Esophagus squamous epithelium (tissue), 5 donors: ENCODE measurements at places on chromosomes 16 and 17.

DNA sequence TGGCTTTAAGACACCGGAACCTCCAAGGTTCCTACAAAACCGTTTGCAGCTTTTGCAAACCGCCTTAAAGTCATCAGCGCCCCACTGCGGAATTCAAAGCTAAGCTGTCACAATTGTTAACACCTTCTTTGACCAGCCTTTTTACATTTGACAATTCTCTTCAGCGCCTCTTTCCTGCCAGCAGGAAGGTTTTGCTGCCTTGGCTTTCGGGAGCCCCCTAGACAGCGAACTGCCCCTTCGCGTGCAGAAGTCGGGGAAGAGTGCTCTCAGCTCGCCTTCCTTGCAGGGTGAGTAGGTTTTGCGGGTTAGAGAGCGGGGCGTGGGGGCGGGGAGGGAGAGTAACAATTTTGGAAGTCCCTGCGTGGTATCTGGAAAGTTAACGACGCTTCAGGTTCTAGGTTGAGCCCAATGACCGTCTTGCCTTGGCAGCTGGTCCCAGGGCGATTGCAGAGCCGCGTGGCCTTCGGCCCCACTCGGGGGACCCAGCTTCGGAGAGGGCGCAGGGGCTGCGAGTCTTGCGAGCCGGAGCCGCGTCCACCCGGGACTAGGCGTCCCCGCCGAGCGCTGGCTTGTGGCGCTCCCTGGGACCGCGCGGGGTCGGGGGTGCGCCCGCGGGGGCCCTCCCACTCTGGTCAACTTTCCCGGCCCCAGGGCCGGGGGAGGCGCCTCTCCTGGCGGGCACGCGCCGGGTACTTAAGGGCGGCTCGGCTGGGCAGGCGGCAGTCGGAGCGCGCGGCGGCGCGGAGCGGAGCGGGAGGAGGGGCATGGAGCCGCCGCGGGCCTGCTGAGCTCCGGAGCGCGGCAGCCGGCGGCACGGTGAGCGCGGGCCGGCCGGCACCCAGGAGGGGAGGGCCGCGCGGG, at the start of gene HAS3:
Gene HAS3 (plus strand): TSS at position 153 of the 861 bp plus-strand sequence. CDS start 3,743 bp downstream, outside the sequence.
- DNase-seq: no peak

- no peak for DNase-seq
Measured at GRCh38 chr17:73514146-73514863, 129.9 kb downstream of the SDK2 start.

DNA sequence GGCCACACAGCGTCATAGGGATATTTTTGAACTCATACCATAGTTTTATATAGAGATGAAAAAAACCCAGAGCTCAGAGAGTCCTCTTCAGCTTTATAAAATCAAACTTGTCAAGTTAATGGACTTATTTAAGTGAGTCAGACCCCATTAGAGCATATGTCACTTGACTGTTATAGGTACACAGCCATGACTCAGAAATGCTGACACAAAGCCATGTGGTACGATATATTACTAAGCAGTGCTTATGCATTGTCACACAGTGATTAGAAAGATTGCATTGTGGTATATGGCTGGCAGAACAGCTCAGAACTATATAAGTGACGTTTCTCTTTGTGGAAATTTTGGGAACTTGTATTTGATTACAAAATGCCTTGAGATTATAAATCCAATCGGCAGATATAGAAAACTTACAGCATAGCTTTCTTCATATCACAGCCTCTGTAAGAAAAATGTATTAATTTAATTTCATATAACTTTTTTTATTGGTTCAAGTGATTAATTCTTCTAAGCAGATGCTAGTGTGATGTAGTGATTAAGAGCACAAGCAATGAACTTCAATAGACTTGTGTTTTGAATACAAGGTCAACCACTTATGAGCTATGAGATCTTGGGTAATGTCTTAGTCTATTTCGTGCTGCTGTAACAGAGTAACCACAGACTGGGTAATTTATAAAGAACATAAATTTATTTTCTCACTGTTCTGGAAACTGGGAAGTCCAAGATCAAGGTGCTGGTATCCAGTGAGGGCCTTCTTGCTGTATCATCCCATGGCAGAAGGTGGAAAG, 25.8 kb upstream of the GINS3 start:
- no peak for DNase-seq

DNA sequence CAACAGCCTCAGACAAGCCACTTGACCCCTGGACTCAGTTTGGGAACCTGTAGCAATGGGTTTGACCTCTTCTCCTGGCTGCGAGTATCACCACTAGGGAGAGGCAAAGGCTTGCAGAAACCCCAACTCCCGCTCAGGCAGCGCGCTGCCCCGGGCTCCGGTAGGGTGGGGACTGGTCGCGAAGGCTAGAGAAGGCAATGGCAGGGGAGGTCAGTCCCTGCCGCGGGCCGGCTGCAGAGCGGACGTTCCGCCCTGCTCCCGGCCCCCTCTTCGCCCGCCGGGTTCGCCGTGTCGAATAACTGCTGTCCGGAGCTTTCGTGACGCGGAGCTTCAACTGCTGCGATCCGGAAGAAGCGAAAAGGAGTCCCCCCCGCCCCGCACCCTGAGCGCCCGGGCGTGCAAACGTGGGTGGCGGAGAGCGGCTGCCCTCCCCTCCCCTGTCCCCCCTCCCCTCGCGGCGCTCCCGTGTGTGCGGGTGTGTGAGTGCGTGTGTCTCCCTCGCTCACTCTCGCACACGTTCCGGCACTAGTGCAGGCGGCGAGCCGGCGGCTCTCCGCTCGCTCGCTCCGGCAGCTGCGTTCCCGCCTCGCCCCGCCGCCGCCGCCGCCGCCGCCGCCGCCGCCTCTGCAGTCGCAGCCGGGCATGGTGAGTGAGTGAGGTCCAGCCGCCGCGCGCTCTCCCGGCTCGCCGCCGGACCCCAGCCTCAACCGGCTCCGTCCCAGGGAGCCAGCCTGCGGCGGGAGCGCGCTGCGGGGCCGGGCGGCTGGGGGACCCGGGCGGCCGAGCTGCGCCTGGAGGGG, 772 bp upstream of the SHISA6 start:
- DNase-seq: no peak

- no peak for DNase-seq
Measured at GRCh38 chr17:10197362-10197720, 1.1 kb downstream of the GAS7 start.

- no peak for DNase-seq
Measured at GRCh38 chr16:57023541-57024249, 34.3 kb downstream of the NLRC5 start.

- DNase-seq: no peak
Measured at GRCh38 chr16:87715658-87716057, 50.1 kb downstream of the KLHDC4 start.

DNA sequence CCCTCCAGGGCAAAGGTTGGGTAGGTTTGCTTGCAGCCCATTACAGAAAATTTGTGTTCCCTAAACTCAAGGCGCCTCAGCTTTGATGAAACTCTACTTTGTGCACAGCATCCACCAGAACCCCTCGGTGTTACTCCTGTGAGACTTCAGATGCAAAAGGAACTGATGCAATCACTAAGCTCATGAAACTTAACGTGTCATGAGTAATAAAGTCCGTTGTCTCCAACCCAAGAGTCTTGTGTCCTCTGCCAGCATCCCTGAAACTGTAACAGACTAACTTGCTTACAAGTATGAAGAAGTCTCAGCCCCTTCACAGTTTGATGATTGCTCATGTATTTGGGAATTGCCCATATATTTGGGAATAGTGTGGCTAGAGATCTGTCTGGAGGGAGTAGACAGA, 74.8 kb upstream of the MARCHF10 start:
- DNase-seq: no peak

DNA sequence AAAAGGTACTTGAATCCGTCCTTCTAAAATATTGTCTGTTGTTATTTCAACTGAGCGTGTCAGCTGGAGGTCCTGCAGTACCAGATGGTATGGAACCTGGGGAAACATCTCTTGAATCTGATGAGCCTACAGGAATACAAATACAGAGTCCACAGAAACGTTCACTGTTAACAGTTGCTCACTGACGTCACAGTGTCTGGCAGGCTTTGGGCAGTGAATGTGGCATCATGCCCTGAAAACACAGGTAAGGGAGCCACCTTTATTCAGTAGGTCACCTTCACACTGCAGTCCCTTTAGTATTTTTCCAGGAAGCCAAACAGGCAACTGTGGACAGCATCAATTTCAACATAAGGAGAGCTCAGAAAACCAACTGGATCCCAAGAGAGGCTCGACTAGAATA, 56.1 kb downstream of the AMFR start:
- DNase-seq: no peak

GRCh38 chr17:16491131-16491702, 776 bp downstream of the LRRC75A start:
- DNase-seq: no peak

- DNase-seq: no peak
Measured at GRCh38 chr16:12801511-12802042, 2.1 kb downstream of the CPPED1 start.
